ENCODE measurements at places on chromosomes 1 and 21. TPM values are rescaled to one million over a fixed set of nuclear protein-coding genes. Genes with fewer than 3 reads are reported as not detected.

- no peak overlapping the region for H3K4me3 ChIP-seq
- no peaks in the 10 kb centered on the region for H3K36me3 ChIP-seq
- H3K27ac ChIP-seq, result no peak overlapping the region
- DNase-seq, result no peak
- H3K27me3 ChIP-seq, result no peaks in the 10 kb centered on the region
- H3K4me1 ChIP-seq, result no peaks in the 10 kb centered on the region
Measured at GRCh38 chr1:53712276-53712675, 26.7 kb downstream of the GLIS1 start.

DNA sequence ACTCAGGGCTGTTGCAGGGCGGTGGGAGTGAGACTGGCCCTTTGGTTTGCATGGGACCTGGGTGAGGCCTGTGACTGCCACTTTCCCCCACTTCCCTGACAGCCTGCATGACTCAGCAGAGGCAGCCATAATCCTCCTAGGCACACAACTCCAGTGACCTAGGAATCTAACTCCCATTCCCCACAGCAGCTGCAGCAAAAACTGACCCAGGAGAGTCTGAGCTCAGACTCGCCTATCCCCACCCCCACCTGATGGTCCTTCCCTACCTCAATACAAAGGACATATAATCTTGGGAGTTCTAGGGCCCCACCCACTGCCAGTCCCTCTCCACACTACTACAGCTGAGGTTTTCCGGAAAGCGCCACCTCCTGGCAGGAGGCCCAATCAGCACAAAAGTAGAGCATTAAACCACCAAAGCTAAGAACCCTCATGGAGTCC, 26.7 kb downstream of the NDC1 start:
- H3K27ac ChIP-seq, result no peak overlapping the region
- peak; percentile 7 for DNase-seq
- no peaks in the 10 kb centered on the region for H3K27me3 ChIP-seq

Gene CTTNBP2NL
- total RNA-seq, result 6.4 TPM

Gene RAB7B
- total RNA-seq, result 2.1 TPM

GRCh38 chr1:45815667-45816458, 12.5 kb downstream of the MAST2 start:
- H3K4me3 ChIP-seq, result no peak overlapping the region
- no peaks in the 10 kb centered on the region for H3K4me1 ChIP-seq
- no peaks in the 10 kb centered on the region for H3K27me3 ChIP-seq
- no peak for DNase-seq
- H3K27ac ChIP-seq, result no peak overlapping the region

- no peak for DNase-seq
- no peak overlapping the region for H3K27ac ChIP-seq
- no peaks in the 10 kb centered on the region for H3K4me1 ChIP-seq
- no peaks in the 10 kb centered on the region for H3K36me3 ChIP-seq
- H3K27me3 ChIP-seq, result no peaks in the 10 kb centered on the region
Measured at GRCh38 chr1:51924455-51924854, 45.9 kb upstream of the NRDC start.

GRCh38 chr1:99348397-99349132, 84.3 kb downstream of the PLPPR4 start:
- peak; percentile 0 for DNase-seq
- H3K4me3 ChIP-seq, result no peak overlapping the region
- H3K27me3 ChIP-seq, result no peaks in the 10 kb centered on the region
- H3K4me1 ChIP-seq, result peaks cover 7% of the 10 kb centered on the region
- H3K36me3 ChIP-seq, result no peaks in the 10 kb centered on the region

DNA sequence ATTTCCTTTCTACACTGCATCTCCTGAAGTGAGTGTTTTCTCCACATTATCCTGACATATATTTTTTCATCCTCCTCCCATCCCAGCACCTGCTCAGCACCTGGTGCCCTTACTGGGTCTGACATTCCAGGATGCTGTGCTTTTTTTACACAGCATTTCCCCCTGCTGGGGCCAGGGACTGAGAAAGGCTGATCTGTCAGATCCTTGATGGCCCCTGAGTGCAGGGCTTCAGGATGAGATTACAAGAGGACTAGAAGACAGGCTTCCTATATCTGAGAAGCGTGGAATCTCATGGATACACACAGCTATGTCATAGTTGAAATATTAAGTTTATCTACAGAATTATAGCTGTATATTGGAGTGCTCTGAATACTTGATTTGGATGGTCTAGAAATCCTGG, 24.4 kb downstream of the RCAN1 start:
- H3K27ac ChIP-seq, result peak overlapping the region; percentile 92
- peaks cover 41% of the 10 kb centered on the region for H3K4me1 ChIP-seq
- no peak overlapping the region for H3K4me3 ChIP-seq

DNA sequence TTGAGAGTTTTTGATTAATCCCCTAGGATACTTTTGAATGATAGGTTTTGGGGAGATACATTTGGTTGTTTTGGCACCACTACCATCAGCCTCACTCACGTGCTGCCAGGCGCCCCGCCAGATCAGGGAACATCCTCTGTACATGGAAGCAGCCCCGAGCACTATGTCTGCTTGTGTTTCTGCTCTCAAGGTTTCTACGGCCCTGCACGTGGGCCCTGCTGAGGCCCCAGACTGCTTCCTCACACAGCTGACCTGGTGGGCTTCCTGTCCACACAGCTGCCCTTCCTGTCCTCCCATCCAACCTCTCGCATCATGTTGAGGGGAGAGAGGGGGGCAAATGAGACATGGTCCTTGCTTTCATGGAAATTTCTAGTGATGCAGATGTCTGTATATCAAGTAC, 20.0 kb downstream of the ADARB1 start:
- H3K27ac ChIP-seq, result no peak overlapping the region
- no peaks in the 10 kb centered on the region for H3K36me3 ChIP-seq
- peaks cover 28% of the 10 kb centered on the region for H3K4me1 ChIP-seq

GRCh38 chr1:39625009-39625408, 14.4 kb downstream of the HEYL start:
- H3K4me3 ChIP-seq, result no peak overlapping the region
- no peaks in the 10 kb centered on the region for H3K36me3 ChIP-seq
- no peak for DNase-seq
- no peaks in the 10 kb centered on the region for H3K27me3 ChIP-seq
- no peak overlapping the region for H3K27ac ChIP-seq
- peaks cover 14% of the 10 kb centered on the region for H3K4me1 ChIP-seq

Gene CD164L2
- total RNA-seq, result not detected

DNA sequence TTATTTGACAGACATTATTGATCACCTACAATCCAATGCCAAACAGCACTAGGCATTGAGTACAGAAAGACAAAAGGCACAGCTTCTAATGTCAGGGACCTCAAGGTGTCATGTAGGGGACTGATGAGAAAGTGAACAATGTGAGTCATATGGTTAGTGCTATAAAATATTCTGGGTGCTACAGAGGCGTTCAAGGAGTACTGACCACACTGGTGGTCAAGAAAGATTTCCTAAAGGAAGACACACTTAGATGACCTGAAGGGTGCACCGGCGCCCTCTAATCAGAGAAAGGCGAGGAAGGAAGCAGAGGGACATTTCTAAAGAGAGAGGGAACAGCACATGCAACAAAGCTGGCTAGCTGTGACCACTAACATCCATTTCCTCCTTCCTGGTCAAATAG, 64.9 kb upstream of the F3 start:
- no peak overlapping the region for H3K4me3 ChIP-seq
- no peaks in the 10 kb centered on the region for H3K4me1 ChIP-seq

Gene RUNX3
- not detected for total RNA-seq

GRCh38 chr1:1236945-1237873, 5.2 kb downstream of the B3GALT6 start:
- no peaks in the 10 kb centered on the region for H3K36me3 ChIP-seq
- H3K4me1 ChIP-seq, result peaks cover 5% of the 10 kb centered on the region
- DNase-seq, result no peak

Gene TCHHL1
- total RNA-seq, result not detected

Gene IBA57
- 5.1 TPM for total RNA-seq

DNA sequence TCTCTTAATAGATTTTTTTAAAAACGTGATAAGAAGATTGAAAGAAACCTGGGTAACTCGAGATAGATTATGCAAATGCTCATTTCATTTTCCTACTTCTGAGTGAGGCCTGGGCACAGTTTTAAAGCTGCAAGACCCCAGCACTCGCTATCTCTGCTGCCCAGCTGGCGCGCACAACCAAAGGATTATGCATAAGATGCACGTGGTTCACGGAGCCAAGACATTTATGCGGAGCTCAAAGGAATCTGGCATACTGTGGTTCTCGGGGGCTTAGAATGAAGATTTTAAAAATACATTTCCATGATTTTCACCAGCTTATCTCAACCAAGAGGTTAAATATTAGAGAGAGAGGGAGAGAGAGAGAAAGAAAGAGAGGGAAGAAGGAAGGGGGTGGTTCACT, 210.9 kb downstream of the DSCAM start:
- H3K27me3 ChIP-seq, result no peaks in the 10 kb centered on the region
- no peak overlapping the region for H3K27ac ChIP-seq
- H3K36me3 ChIP-seq, result no peaks in the 10 kb centered on the region
- H3K4me1 ChIP-seq, result no peaks in the 10 kb centered on the region
- no peak overlapping the region for H3K4me3 ChIP-seq
- no peak for DNase-seq

Gene GRHL3
- 0.54 TPM for total RNA-seq

Gene SLC1A7
- total RNA-seq, result not detected

DNA sequence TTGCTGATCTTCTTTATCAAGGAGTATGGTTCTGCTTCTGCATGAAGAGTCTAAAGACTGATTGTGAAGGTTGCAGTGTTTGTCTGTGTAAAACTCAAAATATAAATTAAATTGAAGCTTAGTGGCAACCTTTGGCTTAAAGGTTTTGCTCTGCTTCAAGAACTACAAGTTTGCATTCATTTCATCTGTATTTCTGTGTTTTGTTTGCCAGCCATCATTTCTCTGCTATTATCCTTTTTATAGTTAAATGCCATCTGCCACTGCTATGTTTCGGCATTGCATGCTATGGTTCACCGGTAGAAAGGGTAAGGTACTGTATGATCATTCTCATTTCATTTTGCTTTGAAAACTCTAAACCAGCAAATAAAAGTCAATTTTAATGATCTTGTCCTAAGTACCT, 52.9 kb downstream of the OSBPL9 start:
- H3K27me3 ChIP-seq, result no peaks in the 10 kb centered on the region
- H3K4me3 ChIP-seq, result no peak overlapping the region
- no peak for DNase-seq
- no peaks in the 10 kb centered on the region for H3K36me3 ChIP-seq
- H3K4me1 ChIP-seq, result peaks cover 37% of the 10 kb centered on the region

Gene PTPN14
- total RNA-seq, result 5.4 TPM

Gene NCF2
- 0.60 TPM for total RNA-seq

DNA sequence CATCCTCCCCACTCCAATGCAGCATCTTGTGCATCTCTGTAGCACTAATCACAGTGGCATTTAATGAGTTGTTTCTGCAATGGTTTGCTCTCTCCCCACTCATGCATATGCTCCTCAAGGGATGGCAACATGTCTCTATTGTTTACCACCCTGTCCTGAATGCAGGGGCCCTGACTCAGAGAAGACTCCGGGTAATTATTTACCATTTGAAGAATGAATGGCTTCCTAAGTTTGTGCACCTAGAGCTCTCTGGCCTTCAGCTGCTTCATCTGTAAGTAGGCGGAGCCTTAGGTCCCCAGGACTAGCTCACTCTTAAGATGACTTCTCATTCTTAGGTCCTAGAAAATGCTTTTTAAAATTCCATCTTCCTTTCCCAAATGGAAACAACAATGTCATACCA, 63.7 kb upstream of the IGSF21 start:
- DNase-seq, result no peak
- H3K27ac ChIP-seq, result no peak overlapping the region
- no peak overlapping the region for H3K4me3 ChIP-seq
- H3K4me1 ChIP-seq, result no peaks in the 10 kb centered on the region
- H3K36me3 ChIP-seq, result no peaks in the 10 kb centered on the region
- H3K27me3 ChIP-seq, result peaks cover 2% of the 10 kb centered on the region

Gene LIN28A
- 7.2 TPM for total RNA-seq

GRCh38 chr21:46605767-46606426, 1.0 kb upstream of the S100B start:
- peaks cover 2% of the 10 kb centered on the region for H3K27me3 ChIP-seq
- no peak overlapping the region for H3K4me3 ChIP-seq
- no peaks in the 10 kb centered on the region for H3K36me3 ChIP-seq
- H3K4me1 ChIP-seq, result peaks cover 4% of the 10 kb centered on the region

Gene MPZ
- total RNA-seq, result 0.35 TPM

Gene SPRR5
- not detected for total RNA-seq

- H3K4me1 ChIP-seq, result no peaks in the 10 kb centered on the region
- no peak for DNase-seq
- H3K27ac ChIP-seq, result no peak overlapping the region
Measured at GRCh38 chr1:31548534-31548906, 27.8 kb upstream of the TINAGL1 start.

Gene UTS2
- not detected for total RNA-seq

GRCh38 chr1:95084317-95085176, 11.8 kb upstream of the ALG14 start:
- H3K27me3 ChIP-seq, result no peaks in the 10 kb centered on the region
- H3K4me1 ChIP-seq, result peaks cover 9% of the 10 kb centered on the region
- DNase-seq, result no peak
- H3K36me3 ChIP-seq, result no peaks in the 10 kb centered on the region
- H3K4me3 ChIP-seq, result no peak overlapping the region

Gene NPHS2
- not detected for total RNA-seq

DNA sequence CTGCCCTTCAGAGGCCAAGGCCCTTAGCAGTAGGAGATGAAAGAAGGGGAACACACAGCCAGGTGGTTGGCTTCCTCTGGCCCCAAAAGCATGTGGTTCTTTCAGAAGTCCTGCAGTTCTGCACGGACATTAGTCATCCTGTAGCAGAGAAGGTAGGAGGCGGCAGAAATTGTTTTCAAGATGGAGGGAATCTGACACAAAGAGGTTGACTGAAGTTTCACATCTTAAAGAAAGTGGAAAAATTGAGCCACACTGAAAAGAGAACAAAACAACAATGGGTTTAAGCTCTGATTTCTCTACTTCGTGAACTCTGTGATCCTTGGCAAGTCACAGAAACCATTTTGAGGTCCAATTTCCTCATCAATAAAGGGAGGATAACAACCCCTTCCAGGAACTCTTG, 125.3 kb upstream of the DNAH14 start:
- H3K4me3 ChIP-seq, result no peak overlapping the region
- no peaks in the 10 kb centered on the region for H3K36me3 ChIP-seq
- H3K27me3 ChIP-seq, result no peaks in the 10 kb centered on the region
- DNase-seq, result no peak
- H3K4me1 ChIP-seq, result no peaks in the 10 kb centered on the region
- H3K27ac ChIP-seq, result no peak overlapping the region

Gene SPRR2F
- total RNA-seq, result 5.1 TPM

GRCh38 chr21:31526040-31526439, 133.5 kb upstream of the SOD1 start:
- H3K4me1 ChIP-seq, result peaks cover 6% of the 10 kb centered on the region
- no peak for DNase-seq
- H3K4me3 ChIP-seq, result no peak overlapping the region
- no peaks in the 10 kb centered on the region for H3K27me3 ChIP-seq
- no peak overlapping the region for H3K27ac ChIP-seq
- H3K36me3 ChIP-seq, result no peaks in the 10 kb centered on the region

Gene ELAVL4
- total RNA-seq, result not detected

- no peaks in the 10 kb centered on the region for H3K27me3 ChIP-seq
- H3K4me3 ChIP-seq, result no peak overlapping the region
- no peak for DNase-seq
- H3K36me3 ChIP-seq, result no peaks in the 10 kb centered on the region
- no peaks in the 10 kb centered on the region for H3K4me1 ChIP-seq
Measured at GRCh38 chr1:187383366-187383765, 554.6 kb downstream of the PLA2G4A start.

Gene PCP4L1
- total RNA-seq, result 0.21 TPM

Measured in cardiac muscle cell (in vitro differentiated cells and primary cell).